ENCODE measurements at places on chromosomes 7 and 10.

GRCh38 chr10:132270721-132271457 lies 36.9 kb downstream of the STK32C start:
- DNase-seq: no peak

- DNase-seq: no peak
Measured at GRCh38 chr7:37706804-37707203, 23.2 kb downstream of the GPR141 start.

DNA sequence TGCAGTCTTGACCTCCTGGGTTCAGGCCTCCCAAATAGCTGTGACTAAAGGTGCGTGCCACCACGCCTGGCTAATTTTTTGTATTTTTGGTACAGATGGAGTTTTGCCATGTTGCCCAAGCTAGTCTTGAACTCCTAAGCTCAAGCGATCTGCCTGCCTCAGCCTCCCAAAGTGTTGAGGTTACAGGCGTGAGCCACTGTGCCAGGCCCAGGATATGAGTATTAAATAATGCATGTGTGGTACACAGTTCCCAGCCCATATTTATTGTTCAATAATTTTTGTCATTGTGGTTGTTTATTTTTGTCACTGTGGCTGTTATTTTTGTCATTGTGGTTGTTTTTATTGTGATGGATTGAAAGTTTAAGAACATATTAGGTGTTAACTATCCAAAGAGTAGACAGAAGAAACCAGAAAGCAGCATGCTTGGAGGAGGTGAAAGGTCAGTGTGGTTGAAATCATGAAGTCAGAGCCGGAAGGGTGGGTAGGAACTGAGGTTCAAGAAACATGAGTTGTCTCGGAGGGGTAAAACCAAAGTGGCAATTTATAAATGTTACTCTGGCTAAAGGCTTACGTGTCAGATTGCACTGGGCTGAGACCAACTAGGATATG lies 45.0 kb downstream of the MRC1 start:
- no peak for DNase-seq

- DNase-seq: no peak
Measured at GRCh38 chr10:32366588-32366987, 19.6 kb upstream of the EPC1 start.

DNA sequence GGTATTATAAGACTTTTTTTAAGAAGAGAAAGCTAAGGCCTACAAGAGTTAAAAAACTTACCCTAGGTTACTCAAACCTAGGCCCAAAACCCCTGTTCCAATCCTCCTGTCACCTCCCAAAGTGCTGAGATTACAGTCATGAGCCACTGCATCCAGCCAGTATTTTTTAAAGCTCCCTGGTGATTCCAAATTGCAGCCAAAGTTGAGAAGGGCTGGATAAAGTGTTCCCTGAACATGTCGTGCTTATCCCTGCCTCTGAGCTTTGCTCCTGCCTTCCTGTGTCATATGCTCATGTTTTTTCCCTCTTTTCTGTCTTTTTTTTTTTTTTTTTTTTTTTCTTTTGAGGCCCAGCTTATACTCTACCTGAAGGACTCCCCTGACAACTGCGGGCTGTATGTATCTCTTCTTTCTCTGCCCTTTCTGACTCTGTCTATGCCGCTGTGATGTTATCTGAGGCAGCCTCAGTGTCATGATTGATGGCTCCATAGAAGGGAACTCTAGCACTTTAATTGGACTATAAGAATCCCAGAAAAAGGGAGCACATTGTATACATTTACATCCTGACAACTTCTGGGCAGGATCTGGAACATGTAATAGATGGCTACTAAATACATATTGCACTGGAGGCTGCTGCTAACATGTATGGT lies 8.0 kb downstream of the AKR1B10 start:
- DNase-seq: no peak
